H54 (cell line): ENCODE measurements at places on chromosomes 3 and 15.

- DNase-seq = no peak
Observed at GRCh38 chr3:69338911-69339310, 47.0 kb downstream of the FRMD4B start.

DNA sequence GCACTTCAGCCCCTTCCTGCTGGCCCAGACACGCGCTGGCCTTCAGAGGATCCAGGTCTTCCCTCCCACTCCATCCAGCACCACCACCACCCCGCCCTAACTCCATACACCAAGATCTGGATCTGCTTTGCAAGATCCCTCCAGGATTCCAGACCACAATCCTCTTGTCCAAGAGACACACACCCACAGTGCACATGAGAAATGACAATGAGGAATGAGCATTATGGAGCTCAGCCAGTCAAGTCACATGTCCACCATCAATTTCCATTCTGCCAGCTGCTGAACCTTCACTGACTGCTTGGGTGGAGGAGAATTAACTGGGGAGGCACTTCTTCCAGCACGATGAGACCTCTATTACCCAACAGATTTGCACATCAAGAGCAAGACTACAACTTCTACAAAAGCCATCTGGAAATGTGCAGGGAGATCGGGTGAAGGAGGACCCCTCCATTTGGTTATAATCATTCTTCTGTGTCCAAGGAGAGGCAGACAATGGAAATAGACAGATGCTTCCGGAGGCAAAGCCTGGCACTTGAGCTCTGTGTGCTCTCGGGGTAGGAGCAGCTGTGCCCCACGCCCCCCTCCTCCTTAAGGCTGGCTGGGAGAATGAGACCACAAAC, 12.3 kb upstream of the SPATA12 start:
- DNase-seq = no peak

DNA sequence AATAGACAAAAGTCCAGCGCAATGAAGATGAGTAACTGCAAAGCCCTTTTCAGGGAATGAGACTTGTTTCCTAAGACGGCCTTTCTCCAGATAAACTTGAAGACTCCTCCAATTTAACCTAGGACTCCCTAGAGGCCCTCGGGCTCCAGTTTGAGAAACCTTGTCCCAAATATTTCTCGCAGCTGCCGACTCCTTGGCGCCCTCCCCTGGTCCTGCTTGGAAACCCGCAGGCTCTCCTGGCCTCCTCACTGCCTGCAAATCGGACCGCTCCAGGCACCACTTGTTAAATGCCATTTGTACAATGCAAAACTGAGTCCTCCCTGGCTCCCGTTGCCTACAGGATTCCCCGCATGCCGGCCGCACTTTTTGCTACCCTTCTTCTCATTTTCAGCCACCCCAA, 36.8 kb downstream of the MUC4 start:
- peak; percentile 74 for DNase-seq

DNA sequence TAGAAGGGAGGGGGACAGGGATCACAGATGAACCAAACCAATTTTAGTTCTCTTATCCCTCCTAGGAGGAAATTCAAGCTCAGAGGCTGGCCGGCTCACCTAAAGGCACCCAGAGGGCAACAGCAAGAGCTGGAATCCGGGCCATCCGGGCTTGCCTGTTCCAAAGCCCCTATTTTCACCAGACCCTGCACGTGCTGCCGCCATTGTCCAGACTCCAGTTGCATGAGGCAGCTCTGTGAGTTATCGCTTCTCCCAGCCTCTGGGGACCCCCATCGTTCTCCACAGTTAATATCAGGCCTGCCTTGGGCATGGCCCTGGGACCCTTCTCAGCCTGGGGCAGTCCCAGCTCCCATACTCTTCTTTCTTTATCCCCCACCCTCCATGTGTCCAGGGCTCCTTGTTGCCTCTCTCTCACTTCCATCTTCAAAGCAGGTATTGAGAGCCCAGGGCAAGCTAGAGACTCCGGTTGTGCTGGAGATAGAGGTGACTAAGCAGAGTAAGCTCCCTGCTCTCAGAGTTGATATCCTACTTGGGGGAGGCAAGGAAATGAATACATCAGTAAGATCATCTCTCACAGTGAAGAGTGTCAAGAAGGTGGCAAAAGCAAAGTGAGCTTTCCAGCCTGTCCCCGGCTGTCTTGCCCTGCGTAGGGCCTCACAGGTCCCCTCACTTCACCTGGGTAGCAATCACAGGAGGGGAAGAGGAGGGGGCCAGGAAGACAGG, 322.8 kb downstream of the UACA start:
- no peak for DNase-seq
